ENCODE measurements at places on chromosomes 2 and 18.
A peak's percentile ranks its signal among the peaks of the same experiment; 100 is the strongest.

DNA sequence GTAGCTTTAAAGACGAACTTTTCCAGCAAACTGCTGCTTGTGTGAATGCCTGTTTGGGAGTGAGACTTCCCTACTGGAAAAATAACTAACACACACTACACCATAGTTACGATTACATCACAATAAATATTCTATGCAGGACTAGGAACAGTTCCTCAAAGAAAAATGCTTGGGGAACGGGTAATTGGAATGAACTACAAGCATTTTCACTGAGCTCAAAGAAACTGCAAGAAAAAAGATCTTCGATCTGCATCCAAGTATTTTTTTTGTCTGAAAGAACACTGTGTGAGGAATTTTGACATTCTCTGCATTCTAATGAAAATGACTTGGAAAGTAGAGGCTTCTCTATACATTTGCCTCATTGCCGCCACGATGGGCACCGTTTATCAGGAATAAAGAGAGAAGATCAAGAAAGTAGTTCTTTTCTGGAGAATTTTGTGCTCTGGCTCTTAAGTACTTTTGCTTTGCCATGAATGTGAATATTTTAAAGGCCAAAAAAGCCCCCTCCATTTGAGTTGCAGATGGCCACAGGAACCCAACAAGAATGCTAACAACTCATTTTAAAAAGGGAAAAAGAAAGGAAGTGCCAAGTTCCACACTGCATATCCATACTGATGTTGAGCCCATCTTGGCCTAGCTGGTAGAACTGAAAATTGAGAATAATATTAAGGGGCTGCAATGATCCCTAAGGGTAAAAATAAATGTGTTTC, 13.6 kb downstream of the LYPD1 start:
- no peaks in the 10 kb centered on the region for H3K36me3 ChIP-seq
- H3K27me3 ChIP-seq = no peaks in the 10 kb centered on the region
- no peak overlapping the region for H3K27ac ChIP-seq
- no peak overlapping the region for H3K4me3 ChIP-seq
- no peaks in the 10 kb centered on the region for H3K4me1 ChIP-seq

GRCh38 chr2:102032368-102033030, 40.7 kb downstream of the IL1R2 start:
- no peaks in the 10 kb centered on the region for H3K4me1 ChIP-seq
- H3K36me3 ChIP-seq = no peaks in the 10 kb centered on the region
- peak overlapping the region; percentile 63 for H3K27ac ChIP-seq
- H3K4me3 ChIP-seq = no peak overlapping the region
- DNase-seq = no peak

DNA sequence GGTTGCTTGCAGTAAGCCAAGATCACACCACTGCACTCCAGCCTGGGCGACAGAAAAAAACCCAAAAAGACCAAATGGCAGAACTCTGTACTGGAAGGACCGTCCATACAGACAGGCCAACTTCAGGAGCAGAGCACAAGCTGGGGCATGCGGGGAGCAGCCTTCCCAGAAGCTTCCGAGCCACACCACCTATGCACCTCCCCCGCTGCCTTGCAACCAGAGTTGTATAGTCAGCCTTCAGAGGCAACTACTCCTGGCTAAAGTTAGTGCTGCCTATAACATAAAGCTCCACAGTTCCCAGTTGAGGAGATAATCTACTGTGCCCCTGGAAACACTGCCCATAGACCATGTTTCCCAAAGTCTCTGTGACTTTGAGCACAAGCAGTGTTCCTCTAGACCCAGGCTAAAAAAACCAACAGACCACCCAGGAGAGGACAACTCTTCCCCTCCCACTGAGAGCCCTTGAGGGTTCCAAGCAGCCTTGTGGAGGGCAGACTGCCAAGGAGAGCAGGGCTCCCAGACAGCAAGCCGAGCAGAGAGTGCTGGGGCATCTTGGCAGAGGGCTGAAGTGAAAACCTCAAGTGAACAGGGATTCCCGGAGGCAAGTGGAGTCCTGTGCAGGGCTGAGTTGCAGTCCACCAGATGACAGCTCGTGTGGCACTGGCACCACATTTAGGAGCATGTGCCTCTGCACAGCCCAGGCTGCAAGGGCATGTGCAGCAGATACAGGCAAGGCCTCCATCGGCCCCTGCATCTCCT, 6.8 kb downstream of the SFT2D3 start:
- H3K4me1 ChIP-seq = peaks cover 4% of the 10 kb centered on the region
- DNase-seq = no peak
- H3K27ac ChIP-seq = no peak overlapping the region
- H3K4me3 ChIP-seq = no peak overlapping the region
- H3K36me3 ChIP-seq = peaks cover 9% of the 10 kb centered on the region
- H3K27me3 ChIP-seq = no peaks in the 10 kb centered on the region

DNA sequence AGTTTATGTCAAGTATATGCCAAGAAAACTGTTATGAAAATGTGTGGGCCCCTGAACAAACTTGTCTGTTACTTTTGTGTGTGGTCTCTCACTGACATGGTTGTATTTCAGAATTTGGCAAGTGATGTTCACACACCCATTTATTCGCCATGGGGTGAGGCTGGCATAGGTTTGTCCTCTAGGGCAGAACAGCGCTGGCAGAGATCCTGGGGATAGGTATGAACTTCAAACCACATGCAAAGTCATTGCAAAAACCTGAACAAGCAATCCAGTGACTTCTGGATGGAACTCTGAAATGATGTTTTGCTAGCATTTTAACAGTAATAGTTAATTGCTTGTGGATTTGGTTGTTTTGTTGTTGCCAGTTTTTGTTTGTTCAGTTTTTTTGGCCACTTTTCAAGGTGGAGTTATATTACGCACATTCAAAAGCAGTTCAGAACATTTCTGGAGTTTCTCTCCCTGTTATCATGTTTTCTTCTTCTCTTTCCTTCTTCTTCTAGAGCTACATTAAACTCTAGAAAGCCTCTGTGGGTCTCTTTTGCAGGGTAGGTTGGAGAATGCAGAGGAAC, 78.5 kb downstream of the MDH1 start:
- no peaks in the 10 kb centered on the region for H3K36me3 ChIP-seq
- no peaks in the 10 kb centered on the region for H3K27me3 ChIP-seq
- no peak overlapping the region for H3K27ac ChIP-seq

DNA sequence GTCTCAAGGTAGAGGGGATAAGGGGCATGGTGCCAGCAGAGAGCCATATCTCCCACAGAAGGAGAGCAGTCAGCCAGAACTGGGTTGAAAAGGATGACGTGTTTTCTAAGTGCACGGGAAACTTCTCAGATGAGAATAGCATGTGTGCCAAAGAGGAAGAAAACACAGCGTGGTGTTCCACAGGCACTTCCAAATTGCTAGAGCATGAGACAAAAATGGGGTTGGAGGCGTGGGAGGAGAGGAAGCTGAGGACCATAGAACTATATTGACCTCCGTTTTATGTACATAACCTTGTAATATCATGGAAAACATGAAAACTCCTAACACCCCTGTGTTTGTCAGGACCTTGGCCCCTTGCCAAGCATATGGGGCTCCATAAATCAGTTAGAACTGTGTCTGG, 682.7 kb upstream of the RAB6C start:
- no peaks in the 10 kb centered on the region for H3K36me3 ChIP-seq
- DNase-seq = no peak
- no peaks in the 10 kb centered on the region for H3K27me3 ChIP-seq
- no peak overlapping the region for H3K27ac ChIP-seq
